Colonic mucosa (tissue), 4 donors: ENCODE measurements at places on chromosomes 6 and 20.

DNA sequence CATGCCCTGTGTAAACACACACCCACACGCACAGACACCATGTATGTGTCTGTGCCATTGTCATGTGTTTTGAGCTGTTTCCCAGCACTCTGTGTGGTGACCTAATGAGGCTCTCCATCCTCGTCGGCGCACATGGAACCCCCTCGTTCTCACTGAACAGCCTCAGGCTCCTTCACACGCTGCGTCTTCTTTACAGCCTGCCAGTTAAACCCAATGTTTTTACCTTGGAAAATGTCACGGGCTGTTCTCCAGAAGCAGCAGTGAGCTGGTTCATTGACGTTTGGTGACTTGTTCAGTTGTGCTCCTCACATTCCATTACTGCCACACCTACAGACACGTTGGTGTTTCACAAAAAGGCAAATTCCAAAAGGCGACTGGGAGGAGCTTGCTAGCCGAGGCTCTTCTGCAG is 201.0 kb upstream of the FOXQ1 start:
- DNase-seq: no peak

- no peak for DNase-seq
These were observed 11.0 kb downstream of the TNFAIP3 start for GRCh38 chr6:137878029-137878428.

- DNase-seq: no peak
These were observed 99.5 kb downstream of the PRDM1 start for GRCh38 chr6:106185615-106186014.

DNA sequence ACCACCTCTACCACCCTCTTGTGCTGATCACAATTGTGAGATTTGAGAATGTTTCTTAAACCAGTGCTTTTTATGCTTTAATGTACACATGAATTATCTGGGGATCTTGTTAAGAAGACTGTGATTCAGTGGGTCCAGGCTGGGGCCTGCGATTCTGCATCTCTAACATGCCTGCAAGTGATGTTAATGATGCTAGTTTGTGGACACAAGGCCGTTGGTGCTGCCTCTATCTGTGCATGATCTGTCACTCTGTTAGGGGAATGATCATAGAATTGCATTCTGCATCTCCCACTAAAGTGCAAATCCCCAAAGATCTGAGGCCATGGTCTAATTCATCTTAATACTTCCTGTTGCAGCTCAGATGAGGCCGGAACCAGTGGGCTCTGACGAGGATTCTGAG is 746.5 kb downstream of the PTPRT start:
- no peak for DNase-seq

DNA sequence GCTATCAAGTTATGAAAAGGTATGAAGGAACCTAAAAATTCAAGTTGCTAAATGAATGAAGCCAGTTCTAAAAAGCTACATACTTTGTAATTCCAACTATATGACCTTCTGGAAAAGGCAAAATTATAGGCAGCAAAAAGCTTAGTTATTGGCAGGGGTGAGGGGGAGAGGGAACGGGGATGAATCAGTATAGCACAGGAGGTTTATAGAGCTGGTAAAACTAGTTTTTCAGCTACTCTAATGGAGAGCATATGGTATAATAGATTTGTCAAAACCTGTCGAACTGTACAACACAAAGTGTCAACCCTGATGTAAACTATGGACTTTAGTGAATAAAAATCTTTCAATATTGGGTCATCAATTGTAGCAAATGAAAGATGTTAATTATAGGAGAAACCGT is 18.7 kb downstream of the MANEA start:
- no peak for DNase-seq

DNA sequence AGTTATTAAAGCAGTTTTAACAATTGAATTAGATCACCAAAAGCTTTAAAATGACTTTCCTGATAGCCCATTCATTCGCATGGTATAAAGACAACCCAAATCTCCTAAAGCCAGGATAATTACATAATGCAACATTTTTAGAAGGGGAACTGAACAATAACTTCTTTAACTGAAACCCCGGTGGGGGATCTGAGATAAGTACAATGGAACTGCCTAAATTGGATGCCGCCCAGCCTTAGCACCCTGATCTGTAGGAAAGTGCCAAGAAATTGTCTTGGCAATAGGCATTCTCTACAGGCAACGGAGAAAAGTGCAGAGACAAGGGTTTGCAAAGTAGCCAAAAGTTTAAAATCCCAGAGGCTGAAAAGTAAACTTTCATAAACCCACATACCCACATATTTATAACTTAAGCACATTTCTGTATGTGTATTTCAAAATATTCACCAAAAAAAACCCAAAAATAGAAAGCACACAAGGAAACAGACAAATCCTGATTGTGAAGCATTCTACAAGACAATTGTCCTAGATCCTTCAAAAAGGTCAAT is 98.8 kb upstream of the BEND6 start:
- no peak for DNase-seq

- no peak for DNase-seq
These were observed 36.8 kb downstream of the TSPYL4 start for GRCh38 chr6:116217069-116217468.

DNA sequence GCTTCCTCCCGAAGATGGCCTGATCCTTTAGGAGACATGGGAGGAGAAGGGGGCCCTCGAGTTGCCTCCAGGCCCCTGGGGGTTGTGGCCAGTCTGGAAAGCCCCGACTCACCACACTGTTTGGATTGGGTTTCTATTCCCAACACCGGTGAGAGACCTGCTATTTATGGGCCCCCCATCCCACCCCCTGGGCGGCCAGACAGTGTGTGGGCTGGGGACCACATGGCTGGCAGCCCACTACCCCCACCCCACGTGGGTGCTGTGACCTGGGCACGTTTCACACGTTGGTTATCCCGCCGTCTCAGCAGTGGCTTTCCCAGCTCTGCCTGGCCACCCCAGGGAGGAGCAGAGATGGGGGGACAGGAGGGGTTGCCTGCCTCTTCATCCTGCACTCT is 116.1 kb downstream of the VEGFA start:
- DNase-seq: no peak

DNA sequence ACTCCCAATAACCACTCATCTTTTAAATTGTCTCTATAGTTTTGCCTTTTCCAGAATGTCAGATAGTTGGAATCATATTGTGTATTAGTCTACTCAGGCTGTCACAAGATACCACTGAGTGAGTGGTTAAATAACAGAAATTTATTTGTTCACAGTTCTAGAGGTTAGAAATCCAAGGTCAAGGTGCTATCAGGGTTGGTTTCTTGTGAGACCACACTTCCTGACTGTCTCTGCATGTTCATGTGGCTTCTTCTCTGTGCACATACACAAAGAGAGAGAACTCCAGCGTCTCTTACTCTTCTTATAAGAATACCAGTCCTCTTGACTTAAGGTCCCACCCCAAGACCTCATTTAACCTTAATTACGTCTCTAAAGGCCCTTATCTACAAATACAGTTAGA is 23.9 kb upstream of the PRSS35 start:
- DNase-seq: no peak

DNA sequence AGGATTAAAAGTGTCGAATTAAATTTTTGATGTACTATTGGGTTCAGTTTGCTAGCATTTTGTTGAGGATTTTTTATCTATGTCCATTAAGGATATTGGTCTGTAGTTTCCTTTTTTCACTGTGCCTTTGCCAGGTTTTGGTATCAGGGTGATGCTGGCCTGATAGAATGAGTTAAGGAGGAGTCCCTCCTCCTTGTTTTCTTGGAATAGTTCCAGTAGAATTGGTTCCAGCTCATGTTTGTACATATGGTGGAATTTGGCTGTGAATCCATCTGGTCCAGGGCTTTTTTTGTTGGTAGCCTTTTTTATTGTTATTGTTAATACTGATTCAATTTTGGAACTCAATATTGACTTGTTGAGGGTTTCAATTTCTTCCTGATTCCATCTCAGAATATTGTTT is 141.8 kb downstream of the SIM1 start:
- DNase-seq: no peak

- DNase-seq: peak; percentile 62
These were observed 1.1 kb upstream of the ZBTB46 start for GRCh38 chr20:63831993-63832686.

GRCh38 chr6:170101281-170102035 is 189.4 kb downstream of the DLL1 start:
- no peak for DNase-seq

- peak; percentile 69 for DNase-seq
These were observed 25.7 kb upstream of the TCFL5 start for GRCh38 chr20:62887152-62887859.
